ENCODE measurements at places on chromosomes 11 and 22. TPM values are rescaled to one million over a fixed set of nuclear protein-coding genes. Genes with fewer than 3 reads are reported as not detected.

- DNase-seq = no peak
Measured at GRCh38 chr11:116890193-116890592, 52.8 kb upstream of the APOA1 start.

GRCh38 chr11:75839851-75840250 is 24.8 kb downstream of the UVRAG start:
- no peak for DNase-seq

- no peak for DNase-seq
Measured at GRCh38 chr11:94602430-94603372, 35.5 kb downstream of the PIWIL4 start.

DNA sequence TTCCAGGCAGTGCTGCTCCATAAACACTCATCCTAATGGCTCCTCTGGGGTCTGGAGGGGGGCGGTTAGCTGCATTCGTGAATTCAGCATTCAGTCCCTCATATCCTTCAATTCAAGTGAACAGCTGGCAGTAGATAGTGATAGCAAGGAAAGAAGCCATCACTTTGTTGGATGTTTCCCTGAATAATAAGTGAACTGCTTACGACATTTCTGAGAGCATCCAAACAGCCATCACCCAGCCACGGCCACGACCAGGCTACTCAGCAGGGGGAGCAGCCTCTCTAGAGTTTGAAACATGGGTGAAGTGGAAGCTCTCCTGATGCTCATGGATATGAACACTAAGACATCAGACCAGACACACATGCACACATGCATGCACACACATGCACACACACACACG is 163.6 kb downstream of the NTM start:
- DNase-seq = no peak

GRCh38 chr11:125279676-125280418 is 115.3 kb downstream of the PKNOX2 start:
- no peak for DNase-seq

- DNase-seq = no peak
Measured at GRCh38 chr22:25165785-25166184, 33.9 kb upstream of the CRYBB3 start.

The ASCC2 gene
- 29.2 TPM for polyA plus RNA-seq

The PNPLA3 gene
- polyA plus RNA-seq = 0.48 TPM

The OTOG gene
- polyA plus RNA-seq = not detected

DNA sequence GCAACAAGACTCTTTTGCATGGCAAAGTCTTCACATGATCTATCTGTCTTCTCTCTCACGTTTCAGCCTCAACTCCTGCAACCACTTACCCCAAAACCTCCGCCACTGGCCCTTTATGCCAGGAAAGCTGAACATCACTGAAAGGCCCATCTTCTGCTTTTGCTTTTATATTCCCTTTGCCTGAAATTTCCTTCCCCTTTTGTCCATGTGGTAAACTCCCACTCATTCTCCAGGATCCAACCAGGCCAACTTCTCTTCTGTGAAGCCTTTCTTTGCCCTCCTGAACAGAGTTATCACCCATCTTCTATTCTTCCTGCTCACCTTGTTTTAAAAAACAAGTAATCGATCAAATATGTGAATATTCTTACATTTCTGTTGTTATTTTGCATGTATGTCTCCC is 117.8 kb downstream of the WNT11 start:
- DNase-seq = no peak

GRCh38 chr11:94968334-94968958 is 4.9 kb downstream of the CWC15 start:
- DNase-seq = no peak

DNA sequence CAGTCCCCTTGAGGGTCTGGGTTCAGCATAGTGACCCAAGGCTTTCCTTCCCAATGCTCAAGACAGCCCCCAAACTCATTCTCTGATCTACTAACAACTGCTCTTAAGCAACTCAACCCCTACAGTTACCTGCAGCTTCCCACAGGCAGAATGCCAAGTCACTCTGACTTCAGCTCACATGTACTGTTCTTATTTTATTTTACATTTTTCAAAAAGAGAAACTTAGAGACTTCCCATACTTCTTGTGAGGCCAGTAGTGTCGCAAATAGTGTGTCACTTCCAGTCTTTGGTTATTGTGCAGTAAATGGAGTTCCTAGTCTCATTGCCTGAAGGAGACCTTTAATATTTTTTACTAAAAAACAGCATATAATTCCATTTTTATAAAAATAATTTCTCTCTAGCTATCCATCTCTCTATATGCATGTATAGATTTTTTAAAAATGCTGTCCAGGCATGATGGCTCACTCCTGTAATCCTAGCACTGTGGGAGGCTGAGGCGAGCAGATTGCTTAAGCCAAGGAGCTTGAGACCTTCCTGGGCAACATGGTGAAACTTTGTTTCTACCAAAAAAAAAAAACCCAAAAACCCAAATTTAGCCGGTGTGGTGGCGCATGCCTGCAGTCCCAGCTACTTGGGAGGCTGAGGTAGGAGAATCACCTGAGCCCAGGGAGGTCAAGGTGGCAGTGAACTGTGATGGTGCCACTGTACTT is 41.8 kb downstream of the ENTHD1 start:
- no peak for DNase-seq

DNA sequence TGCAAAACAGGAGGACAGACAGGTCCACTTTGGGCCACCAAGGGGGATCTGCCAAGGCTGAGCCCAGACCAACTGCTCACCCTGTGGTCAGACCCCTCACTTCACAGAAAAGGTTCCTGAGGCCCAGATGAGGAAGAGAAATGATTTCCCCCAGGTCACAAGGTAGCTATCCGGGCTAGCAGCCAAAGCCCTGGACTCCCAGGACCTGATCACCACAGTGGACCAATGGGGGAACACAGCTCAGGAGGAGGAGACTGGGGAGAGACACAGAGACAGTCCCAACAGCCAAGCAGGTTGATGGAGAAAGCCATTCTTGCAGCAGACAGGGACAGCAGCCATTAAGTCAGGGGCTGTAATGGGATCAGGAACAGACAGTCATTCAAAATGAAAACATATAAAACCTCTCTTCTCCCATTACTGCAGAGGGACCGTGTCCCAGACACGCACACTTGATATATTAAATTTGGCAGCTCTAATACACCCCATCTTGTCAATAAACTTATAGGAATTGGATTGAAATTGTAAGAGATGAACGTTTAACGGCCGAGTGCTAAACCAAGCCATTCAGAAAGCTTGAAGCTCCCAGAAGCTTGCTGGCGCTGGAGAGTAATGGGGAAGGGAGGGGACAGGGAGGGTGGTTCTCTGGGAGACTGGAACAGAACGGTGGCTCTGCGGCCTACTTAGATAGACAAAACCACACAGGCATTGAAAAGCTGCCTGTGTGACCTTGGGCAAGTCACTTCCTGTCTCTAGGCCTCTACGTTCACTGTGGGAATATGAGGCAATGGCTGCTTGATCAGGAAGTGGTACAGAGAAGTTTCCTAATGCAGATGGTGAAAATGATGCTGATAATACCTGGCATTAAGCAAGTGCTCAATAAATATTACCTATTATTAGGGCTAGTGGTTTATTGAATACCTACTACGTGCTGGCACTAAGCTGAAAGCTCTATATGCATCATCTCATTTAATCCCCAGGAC is 16.0 kb downstream of the ZMAT5 start:
- DNase-seq = no peak

DNA sequence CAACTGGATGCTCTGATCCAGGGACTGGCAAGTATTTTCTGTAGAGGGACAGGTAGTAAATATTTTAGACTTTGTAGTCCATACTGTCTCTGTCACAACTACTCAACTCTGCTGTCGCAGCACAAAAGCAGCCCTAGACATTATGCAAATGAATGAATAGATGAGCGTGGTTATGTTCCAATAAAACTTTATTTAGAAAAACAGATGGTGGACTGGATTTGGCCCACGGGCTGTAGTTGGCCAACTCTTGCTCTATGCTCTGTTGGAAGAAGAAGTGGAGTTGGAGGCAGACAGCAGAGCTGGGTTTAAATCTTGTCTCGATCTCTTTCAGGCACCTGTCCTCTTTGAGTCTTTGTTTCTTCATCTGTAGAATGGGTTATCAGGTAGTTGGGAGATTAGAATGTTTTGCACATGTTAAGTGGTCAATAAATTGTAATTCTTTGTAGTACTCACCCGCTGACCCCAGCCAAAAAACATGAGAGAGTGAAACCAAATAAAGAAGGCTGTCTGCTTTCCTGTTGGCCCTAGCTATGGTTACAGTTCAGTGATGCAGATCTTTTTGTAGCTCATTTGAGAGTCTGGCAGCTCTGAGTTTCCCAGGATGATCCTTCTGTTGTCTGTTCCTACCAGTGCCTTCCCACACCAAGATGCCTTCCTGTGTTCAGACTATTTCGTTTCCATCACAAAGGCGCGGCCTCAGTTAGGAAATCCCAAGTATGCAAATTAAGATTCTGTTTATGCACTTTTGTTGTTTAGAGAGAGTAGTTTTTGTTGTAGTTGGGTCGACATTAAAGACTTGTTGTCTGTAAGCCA is 198.1 kb upstream of the SEZ6L start:
- no peak for DNase-seq

Measured in right cardiac atrium (tissue), 5 donors.